ENCODE measurements at places on chromosomes 7 and 10.

- DNase-seq, result no peak
Measured at GRCh38 chr10:133466683-133467275, 13.0 kb downstream of the SCART1 start.

GRCh38 chr10:129594811-129595210 is 127.8 kb downstream of the MGMT start:
- DNase-seq, result no peak

GRCh38 chr7:148108381-148108780 is 482.2 kb upstream of the C7orf33 start:
- DNase-seq, result no peak

DNA sequence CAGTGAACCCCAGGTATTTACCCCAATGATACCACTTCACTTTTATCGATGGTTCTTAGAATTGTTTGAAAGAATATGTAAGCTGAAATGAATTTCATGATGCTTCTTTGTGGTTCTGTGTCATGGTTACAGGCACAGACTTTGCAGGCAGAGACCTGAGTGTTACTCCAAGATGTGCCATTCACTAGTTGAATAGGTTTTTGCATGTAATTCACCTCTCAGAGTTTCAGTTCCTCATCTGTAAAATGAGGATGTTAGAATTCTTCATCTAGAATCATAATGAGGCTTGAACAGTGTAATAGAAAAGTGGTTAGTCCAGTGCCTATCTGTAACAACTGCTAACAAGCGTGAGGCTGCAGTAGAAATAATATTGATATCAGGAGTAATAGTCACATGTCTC is 54.6 kb downstream of the VSTM2A start:
- DNase-seq, result no peak

- no peak for DNase-seq
Measured at GRCh38 chr10:70925377-70926225, 37.2 kb upstream of the PCBD1 start.

GRCh38 chr10:132366499-132366898 is 30.5 kb upstream of the PWWP2B start:
- DNase-seq, result no peak

DNA sequence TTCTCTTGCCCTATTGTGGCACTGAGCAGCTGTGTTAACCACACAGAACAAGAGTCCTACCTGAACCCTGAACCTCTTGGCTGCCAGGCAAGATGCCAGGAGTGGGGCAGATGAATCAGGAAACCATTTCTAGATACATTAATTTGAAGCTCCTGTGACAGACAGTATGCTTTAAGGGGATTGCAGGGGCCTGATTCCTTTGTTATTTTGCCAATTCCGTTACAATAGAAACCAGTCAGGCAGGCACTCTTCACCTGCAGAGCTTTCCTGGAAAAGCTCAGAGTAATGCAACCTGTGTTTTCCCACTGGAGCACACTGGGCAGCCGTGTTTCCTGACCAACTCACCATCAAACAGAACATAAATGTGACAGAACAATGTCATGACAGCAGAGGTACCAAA is 233.1 kb downstream of the BMPER start:
- no peak for DNase-seq

- peak; percentile 49 for DNase-seq
Measured at GRCh38 chr7:23696916-23697441, 13.0 kb upstream of the STK31 start.

- DNase-seq, result no peak
Measured at GRCh38 chr7:71343039-71343438, 211.1 kb downstream of the GALNT17 start.

DNA sequence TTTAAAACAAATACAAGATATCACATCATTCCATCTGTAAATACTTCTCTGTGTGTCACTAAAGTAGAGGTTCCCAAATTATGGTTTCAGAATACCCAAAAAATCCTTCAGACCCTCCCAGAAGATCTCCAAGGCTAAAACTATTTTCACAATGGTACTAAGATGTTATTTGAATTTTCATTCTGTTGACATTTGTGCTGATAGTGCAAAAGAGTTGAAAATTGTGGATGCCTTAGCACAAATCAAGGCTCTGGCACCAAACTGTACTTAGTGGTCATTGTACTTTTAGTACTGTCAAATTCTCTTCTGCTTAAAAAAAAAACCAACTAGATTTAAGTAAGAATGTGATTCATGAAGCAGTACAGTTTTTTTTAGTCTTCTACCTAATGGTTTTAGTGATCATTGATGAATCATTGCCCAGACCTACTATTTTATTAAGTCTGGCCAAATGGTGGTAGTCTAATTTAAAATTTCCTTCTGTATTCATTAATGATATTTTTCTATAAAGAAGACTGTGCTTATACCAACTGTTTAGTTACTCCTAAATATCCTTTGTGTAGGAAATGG is 50.5 kb downstream of the TPST1 start:
- peak; percentile 72 for DNase-seq

DNA sequence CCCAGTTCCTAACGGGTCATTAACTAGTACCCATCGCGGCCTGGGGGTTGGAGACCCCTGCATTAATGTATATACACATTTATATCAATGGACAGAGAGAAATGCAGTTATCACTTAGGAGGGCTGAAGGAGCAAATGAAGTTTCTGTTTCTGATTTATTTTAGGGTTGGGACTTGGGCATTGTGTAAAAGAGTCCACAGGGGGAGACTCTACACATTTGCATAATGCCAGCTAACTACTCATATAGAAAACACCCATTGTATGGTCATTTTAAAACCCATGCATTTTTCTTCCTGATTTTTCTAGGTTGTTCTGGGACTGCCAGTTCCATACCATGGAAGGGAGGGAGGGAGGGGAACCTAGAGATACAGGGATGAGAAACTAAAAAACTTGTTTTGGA is 23.5 kb downstream of the BCCIP start:
- no peak for DNase-seq

GRCh38 chr10:95260397-95260881 is 30.4 kb downstream of the PDLIM1 start:
- DNase-seq, result peak; percentile 91

Measured in fibroblast of skin of abdomen (primary cell).